Choroid plexus epithelial cell (primary cell): ENCODE measurements at places on chromosomes 1 and 21.
A peak's percentile ranks its signal among the peaks of the same experiment; 100 is the strongest.

DNA sequence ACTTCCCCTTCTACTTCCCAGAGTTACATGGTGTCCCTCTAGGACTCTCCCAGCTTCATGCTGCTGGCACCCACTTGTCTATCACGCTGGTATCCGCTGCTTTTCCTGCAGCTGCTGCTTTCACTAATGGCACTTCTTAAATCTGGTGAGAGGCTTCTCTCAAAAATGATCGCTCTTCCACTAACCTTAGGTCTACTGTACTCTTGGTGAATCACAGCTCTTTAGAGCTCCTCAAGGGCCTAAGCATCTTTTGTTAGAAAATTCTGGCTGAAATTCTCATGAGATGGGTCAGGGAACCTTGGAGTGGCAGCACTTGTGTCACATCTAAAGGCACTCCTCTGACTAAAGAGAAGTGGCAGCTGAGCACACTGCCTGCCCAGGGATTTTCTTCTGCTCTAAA lies 32.1 kb downstream of the ZMYND12 start:
- DNase-seq: no peak

DNA sequence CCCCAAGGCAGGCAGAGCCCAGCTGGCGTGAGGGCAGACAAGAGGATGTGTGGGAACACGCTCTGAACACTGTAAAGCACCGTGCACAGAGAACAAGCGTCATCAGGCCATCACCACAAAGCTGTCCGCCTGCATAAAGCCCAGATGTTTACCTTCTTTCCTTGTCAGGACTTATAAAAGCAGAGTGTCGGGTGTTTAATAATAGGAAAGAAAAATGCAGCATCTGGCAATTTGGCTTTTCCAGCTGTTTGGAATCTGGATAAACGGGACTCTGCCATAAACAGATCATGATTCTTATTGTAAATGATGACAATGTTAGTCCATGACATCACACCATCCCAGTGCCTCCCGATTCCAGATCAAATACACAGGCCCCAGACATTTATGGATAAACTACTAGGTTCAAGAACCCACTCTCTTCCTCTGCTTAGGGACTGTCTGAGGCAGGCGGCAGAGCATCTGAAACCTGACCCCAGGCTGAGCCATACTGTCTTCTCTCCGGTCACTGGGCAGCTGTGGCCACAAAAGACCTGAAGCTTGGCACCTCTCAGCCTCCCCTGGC lies 4.2 kb downstream of the GLIS1 start:
- DNase-seq: peak; percentile 85

GRCh38 chr1:213399695-213400094 lies 348.7 kb downstream of the RPS6KC1 start:
- DNase-seq: no peak

DNA sequence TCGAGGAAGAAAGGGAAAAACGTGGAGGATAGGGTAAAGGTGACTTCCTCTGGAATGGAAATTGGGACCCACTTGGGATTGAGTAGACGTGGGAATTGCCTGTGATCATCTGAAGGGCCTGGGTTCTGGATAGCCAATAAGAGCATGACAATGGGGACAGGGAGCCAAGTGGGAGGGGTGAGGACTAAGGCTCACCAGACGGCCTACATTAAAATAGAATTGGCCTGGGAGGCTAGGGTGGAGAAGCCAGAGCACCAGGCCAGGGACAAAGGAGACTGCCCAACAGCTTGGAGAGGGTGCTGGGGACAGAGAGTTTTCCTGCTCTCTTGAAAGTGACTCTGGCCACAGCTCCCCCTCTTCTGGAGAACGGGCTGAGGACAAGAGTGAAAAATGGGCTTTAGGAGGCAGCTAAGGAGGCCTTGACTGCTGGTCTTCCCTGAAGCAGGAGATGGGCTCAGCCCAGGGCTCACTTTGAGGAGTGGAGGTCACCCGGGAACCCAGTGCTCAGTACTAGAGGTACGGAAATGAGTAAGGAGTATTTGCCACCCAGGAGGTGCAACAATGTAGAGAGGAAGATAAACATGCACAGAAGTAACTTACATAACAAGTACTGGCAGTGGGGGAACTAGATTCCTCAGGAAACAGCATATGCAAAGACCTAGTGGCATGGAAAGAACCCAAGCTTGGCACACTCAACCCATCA lies 18.8 kb downstream of the INKA2 start:
- DNase-seq: no peak

GRCh38 chr21:34726627-34727337 lies 58.0 kb downstream of the CLIC6 start:
- no peak for DNase-seq

- no peak for DNase-seq
Observed at GRCh38 chr1:159823406-159823805, 3.3 kb upstream of the SLAMF8 start.

DNA sequence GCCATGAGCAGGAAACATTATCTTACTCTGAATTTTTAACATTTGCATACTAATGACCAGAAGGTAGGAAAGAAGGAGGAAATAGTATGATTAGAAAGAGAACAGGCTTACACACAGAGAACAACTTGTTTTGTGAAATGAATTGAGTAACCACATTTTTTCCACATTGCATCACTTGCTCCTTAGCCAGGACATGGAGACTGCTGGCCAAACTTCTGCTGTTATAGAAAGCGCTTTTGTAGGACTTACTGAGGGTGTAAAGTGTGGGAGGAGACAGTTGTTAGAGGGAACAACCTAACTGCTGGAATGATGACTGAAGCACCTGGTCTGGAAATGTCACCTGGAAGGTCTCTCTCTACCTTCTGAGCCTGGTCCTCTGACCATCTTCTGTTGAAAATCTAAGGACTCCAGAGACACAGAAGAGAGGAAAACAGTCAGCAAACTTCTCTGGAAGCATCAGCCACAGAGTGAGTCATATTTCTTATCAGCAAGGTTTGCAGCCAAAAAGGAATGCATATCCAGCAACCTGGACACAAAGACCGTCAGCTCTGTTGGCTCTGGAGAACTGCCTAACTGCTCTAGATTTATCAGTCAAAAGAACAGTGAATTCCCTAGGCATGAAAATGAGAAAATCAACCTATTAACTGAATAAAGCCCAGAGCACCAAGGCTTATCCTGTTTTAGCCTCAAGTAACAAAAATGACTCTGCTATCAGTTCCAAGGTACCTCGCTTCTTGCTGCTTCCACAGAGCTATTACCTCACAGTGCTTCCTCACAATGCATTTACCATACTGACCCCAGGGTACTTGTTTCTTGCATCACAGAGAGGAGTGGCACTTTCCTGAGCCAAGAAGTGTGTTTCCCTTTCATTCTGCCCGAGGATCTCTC lies 88.0 kb upstream of the SLFNL1 start:
- peak; percentile 97 for DNase-seq

DNA sequence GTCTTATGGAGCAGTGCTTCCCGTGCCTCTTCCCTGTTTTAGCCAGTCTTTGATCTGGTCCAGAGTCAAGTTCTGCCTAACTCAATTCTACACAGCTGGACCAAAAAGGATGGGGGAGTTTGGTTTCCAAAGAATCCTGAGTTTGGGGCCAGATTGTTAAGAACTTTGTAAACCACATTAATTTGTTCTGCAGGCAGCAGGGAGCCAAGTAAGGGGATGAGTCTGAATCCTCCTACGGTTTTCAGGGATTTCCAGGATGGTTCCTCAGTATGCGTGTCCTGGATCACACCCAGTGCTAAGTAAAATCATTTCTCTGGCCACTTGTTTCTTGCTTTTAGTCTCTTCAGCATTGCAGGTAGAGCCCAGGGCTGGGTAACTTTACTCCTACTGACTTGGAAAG lies 26.1 kb upstream of the GJA5 start:
- no peak for DNase-seq

- no peak for DNase-seq
Observed at GRCh38 chr21:35336534-35336933, 287.4 kb upstream of the RUNX1 start.

DNA sequence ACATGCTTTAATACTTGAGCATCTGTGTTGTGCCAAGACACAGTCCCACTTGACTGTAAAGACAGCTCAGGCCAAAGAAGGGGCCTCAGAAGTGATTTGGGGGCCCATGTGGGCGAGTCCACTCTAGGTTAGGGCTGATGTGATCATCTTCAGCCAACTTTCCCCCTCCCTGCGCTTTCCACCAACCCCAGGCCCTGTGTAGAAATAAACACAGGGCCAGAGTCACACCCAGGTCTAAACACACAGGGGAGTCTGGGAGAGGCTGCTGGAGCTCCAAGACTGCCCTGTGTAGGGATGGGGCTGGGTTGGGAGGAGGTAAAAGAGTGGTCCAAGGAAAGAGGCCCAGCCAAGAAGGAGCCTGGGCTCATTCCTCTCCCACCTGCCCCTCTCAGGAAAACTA lies 2.5 kb upstream of the WNT2B start:
- DNase-seq: no peak

DNA sequence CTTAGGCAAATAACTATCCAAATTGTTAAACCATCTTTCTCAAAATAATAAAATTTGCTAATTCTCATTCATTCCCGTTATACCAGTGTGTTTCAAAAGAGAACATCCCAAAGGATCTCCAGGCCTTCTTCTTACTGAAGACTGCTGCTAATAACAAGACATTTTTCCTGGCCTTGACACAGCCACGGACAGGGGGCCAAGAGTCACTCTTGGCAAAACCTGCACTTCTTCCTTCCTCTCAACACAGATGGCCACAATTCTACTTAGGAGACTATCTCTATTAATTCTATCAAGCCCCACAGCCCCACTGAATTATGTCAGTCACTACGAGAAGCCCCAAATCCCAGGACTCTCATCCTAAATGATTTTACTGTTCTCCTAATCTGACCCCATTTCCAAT lies 86.0 kb downstream of the EVI5 start:
- no peak for DNase-seq

- no peak for DNase-seq
Observed at GRCh38 chr1:154551474-154551873, 7.0 kb downstream of the UBE2Q1 start.

- DNase-seq: no peak
Observed at GRCh38 chr1:1237874-1238701, 6.1 kb downstream of the B3GALT6 start.

GRCh38 chr1:67716800-67717199 lies 31.8 kb downstream of the GADD45A start:
- DNase-seq: peak; percentile 55

- peak; percentile 20 for DNase-seq
Observed at GRCh38 chr1:9835758-9836631, 12.2 kb upstream of the CLSTN1 start.

GRCh38 chr1:237467320-237467719 lies 423.4 kb downstream of the ZP4 start:
- DNase-seq: no peak

DNA sequence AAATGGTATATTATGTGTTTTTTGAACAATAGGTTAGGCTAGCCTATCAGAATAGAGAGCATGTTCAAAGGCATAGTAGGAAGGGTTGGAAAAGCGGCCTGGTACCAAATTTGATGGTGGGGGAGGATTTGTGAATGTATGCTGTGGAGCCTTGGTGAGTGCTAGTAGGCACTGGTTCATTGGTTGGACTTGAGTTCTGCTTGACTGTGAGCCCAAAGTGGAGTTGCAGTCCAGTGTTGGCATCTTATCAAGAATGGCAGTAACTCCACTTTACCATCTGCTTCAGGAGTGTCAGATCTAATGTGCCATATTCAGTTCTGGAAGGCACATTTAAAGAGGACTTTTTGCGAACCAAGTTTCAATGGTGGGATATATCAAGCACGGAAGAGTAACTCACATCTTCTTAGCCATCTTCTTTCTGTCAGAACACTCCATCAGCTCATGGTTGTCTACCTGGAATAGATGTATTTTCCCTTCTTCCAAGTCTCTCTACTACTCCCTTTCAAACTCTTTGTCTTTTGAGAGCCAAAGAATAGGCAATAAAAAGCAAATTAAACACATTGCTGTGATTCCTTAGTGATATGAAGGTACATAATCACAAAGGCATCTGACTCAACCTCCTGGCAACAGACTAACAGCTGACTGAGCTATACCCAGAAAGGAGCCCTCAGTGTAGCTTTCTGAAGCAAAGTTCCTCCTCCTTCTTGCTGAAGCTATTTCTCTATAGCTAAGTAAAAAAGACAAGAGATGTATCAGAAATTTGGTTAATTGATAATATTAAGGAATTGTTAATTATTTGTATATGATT lies 21.7 kb downstream of the LRRC8B start:
- DNase-seq: peak; percentile 66
